ENCODE measurements at places on chromosomes 2 and 18.

DNA sequence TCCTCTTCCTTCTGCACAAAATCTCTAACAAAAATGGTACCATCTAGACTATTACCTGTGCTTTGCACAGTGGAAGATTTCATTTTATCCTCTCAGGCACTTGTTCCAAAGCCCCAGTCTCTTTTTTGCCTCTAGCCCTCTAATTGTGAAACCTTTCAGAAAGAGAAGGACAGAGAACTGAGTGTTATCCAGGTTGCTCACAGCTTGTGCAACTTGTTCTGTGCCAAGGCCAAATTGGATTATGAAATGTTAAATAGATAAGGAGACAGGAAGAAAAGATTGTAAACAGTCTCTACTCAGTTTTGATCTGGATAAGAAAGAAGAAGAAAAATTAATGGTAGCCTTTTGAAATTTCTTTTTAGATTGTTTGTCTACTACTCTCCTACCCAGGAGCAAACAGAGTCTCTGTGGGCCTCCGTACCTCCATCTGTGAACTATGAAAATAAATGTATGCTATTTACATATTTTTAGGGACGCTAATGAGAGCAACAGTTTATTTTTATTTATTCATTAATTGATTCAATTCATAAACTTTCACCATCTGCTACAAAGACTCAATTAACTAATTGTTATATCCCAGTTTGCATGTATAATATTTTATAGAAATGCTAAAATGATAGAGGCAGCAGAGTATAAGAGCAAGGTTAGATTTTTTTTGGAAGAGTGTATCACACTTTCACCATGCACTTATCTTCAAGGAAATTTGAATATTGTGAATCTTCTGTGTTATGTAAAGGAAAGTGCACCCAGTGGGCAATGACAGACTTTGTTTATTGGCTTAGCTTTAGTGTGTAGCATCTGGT is 339.0 kb upstream of the ETAA1 start:
- no peak for DNase-seq

GRCh38 chr2:66428986-66429612 is 5.8 kb upstream of the MEIS1 start:
- peak; percentile 16 for DNase-seq

- DNase-seq, result no peak
Measured at GRCh38 chr2:70674636-70675430, 93.2 kb downstream of the ADD2 start.

GRCh38 chr2:50273003-50273402 is 758.9 kb downstream of the NRXN1 start:
- DNase-seq, result no peak

GRCh38 chr2:158482594-158482993 is 25.8 kb downstream of the PKP4 start:
- DNase-seq, result no peak

DNA sequence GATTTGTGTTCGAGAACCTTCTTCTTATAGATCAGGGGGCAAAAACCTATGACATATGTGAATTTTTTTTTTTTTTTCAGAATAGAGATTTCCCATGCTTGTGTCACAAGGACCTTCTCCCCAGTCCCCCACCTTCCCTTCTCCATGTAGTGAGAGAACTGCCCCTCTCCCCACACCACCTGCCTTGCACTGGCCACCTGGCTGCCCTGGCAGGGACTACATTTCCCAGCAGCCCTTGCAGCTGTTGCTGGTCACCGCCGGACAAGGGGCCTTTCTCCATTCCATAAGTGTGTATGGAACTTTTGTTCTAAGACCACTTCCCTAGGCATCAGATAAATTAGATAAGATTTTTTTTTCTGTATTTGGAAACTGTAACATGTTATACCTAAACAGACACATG is 22.2 kb downstream of the MBP start:
- DNase-seq, result no peak

DNA sequence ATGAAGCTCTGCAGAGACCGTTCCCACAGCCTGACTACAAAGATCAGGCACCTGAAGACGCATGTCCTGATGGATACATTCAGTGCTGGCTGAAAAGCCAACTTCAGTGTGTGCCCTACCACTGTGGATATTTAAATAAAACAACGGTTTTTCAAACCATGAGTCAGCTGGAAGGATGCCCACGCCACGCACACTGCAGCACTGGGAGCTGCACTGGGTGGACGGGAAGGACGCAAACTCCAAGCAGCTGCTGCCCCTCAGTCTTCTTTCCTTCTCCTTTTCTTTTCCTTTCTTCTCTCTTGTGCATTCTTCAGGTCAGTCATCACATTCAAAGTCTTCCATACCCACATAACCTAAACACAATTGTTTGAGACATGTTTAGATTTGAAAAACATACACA is 7.9 kb downstream of the TMEM18 start:
- no peak for DNase-seq

DNA sequence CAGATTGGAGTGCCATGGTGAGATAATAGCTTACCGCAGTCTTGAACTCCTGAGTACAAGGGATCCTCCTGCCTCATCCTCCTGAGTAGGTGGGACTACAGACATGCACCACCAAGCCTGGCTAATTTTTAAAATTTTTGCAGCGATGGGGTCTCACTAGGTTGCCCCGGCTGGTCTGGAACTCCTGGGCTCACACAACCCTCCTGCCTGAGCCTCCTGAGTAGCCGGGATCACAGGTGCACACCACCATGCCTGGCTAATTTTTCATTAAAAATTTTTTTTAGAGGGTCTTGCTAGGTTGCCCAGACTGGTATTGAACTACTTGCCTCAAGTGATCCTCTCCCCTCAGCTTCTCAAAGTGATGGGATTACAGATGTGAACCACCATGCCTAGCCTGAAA is 27.8 kb downstream of the RAB31 start:
- DNase-seq, result no peak

DNA sequence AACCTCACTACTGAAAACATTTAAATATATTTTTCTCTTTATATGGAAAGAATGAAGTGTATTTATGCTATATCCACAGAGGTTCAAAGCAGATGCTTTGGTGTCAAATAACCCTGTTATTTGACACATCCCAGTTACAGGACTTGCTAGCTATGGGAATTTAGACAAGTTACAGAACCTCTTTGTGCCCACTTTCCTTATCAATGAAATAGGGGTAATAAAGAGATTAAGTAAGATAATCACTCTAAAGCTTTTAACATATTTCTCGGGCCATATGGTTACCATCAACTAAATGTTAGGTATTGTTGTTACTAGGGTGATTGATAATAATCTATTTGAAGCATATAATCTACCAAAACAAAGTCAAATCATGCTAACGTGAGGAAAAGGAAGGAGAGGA is 1660.6 kb upstream of the NXPH2 start:
- DNase-seq, result no peak

DNA sequence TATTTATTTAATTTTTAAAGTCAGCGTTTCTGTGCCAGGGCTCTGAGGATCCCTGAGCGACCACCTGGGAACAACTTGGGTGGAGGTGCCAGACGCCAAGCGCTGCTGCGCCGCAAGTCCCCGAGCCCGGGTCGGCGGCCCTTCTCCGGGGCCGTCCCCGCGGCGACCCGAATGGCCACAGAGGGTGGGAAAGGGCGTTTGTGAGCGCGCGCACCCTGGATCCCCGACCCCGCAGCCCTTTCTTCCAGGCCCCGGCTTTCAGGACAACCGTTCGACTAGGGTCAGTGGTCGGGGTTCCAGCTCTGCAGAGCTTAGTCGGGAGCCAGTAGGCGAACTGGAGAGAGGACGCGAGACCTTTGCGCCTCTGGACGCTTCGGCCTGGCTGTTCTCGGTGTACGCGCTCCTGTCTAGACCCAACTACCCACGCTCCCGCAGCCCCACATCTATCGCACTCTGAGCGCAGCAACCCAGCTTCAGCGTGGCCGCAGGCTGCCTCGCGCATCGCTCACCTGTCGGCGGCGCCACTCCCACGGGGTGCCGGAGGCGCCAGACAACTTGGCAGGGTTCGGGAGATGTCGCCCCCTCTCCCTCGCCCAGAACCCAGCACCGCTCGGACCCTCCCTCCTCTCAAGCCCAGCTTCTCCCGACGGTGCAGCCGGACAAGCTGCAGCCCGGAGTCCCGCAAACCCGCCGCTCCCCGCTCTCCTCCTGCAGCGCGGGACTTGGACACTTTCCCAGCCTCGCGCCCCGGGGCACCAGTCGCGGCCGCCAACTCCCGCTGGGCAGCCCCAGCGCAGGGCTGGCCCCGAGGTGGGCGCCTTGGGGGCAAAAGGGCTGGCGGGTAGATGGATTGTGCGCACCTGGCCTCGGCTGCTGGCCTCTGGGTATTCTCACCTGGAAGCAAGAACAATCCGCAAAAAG is 758 bp downstream of the LYPD1 start:
- no peak for DNase-seq

DNA sequence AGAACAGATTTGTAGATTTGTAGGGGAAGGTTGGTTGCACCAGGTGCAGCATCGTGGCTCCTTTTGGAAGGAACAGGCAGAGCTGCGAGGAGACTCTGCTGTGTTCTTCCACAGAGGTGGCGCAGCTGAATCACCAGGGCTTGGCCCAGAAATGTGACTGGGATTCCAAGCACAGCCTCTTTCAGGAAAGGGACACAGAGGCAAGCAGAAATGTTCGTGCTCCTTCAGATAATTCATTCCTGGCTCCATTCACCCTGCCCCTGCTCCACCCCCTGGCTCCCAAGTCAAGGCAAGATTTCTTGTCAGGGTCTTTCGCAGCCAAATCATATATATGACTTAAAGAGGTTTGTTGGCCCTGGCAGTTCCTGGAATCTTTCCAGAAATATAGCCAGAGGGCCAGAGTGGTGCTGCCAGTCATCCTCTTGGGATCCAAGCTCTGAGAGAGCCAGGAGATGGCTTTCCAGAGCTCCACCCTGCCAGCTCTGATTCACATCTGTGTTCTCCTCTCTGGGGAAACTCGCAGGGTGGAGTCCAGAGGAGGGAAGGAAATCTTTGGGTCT is 203.9 kb upstream of the TANK start:
- DNase-seq, result peak; percentile 49

GRCh38 chr2:89763581-89764485 is 1072.4 kb downstream of the RPIA start:
- DNase-seq, result no peak
